ENCODE measurements at places on chromosomes 11 and 22. TPM values are rescaled to one million over a fixed set of nuclear protein-coding genes. Genes with fewer than 3 reads are reported as not detected.

DNA sequence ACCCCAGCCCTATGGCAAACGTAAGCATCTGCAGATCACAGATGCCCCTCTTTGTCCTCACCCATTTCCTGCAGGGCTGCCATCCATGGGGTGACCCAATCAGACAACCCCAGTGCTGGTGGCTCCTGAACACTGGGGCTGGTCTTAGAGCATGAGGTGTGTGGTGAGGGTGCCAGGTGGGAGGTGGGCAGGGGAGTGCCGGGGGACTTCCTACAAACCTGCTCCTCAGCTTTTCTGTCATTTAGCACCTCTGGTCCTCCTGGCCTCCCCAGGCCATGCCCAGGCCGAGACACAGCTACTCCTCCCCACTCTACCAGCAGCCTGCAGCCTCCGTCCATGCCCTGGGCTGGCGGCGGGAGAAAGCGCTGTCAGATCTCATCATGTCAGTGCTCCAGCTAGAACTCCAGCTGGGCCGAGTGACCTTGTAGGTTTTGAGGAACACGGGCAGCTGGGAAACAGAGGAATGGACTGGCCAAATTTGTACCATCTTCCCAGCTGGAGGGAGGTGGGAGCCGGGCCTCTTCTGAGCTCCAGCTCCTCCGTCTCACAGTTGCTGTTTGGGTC lies 157.7 kb upstream of the NECTIN1 start:
- no peak overlapping the region for H3K27ac ChIP-seq
- no peak for DNase-seq
- H3K27me3 ChIP-seq = peaks cover 60% of the 10 kb centered on the region
- H3K4me3 ChIP-seq = no peak overlapping the region

GRCh38 chr11:57792870-57793269 lies 31.3 kb downstream of the CTNND1 start:
- H3K27me3 ChIP-seq = no peaks in the 10 kb centered on the region
- H3K27ac ChIP-seq = peak overlapping the region; percentile 89
- peaks cover 80% of the 10 kb centered on the region for H3K36me3 ChIP-seq
- DNase-seq = no peak
- peaks cover 70% of the 10 kb centered on the region for H3K4me1 ChIP-seq
- peak overlapping the region; percentile 83 for H3K4me3 ChIP-seq

Gene UBXN1
- total RNA-seq = 91.9 TPM

GRCh38 chr11:64265176-64266160 lies 14.1 kb downstream of the PLCB3 start:
- H3K4me3 ChIP-seq = no peak overlapping the region
- peaks cover 18% of the 10 kb centered on the region for H3K4me1 ChIP-seq
- peak overlapping the region; percentile 21 for H3K27ac ChIP-seq
- no peaks in the 10 kb centered on the region for H3K27me3 ChIP-seq
- no peak for DNase-seq
- H3K36me3 ChIP-seq = peaks cover 50% of the 10 kb centered on the region

Gene CARS1
- total RNA-seq = 67.6 TPM

GRCh38 chr11:120130991-120131760 lies 6.7 kb downstream of the TRIM29 start:
- H3K4me3 ChIP-seq = no peak overlapping the region
- H3K27me3 ChIP-seq = peaks cover 13% of the 10 kb centered on the region
- peaks cover 5% of the 10 kb centered on the region for H3K36me3 ChIP-seq
- DNase-seq = no peak
- no peak overlapping the region for H3K27ac ChIP-seq

DNA sequence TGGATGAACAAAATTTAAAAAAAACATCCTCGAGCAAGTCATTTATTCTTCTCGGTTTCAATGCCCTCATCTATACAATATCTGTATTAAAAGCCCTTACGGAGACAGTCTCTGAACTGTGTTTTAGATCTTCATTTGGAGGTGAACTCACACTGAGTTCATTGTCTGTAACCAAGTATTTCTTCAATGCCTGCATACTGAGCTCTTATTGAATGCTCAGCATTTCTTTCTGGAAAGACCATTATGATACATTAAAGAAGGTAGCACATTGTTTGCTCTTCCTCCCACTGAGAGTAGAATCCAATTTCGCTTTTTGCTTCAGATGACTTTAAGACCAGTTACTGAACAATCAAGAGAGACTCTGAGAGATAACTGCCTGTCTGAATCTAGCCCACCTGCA lies 1.7 kb upstream of the ANO3 start:
- H3K4me1 ChIP-seq = peaks cover 43% of the 10 kb centered on the region
- peaks cover 5% of the 10 kb centered on the region for H3K36me3 ChIP-seq
- DNase-seq = no peak
- H3K27ac ChIP-seq = no peak overlapping the region
- H3K4me3 ChIP-seq = no peak overlapping the region

DNA sequence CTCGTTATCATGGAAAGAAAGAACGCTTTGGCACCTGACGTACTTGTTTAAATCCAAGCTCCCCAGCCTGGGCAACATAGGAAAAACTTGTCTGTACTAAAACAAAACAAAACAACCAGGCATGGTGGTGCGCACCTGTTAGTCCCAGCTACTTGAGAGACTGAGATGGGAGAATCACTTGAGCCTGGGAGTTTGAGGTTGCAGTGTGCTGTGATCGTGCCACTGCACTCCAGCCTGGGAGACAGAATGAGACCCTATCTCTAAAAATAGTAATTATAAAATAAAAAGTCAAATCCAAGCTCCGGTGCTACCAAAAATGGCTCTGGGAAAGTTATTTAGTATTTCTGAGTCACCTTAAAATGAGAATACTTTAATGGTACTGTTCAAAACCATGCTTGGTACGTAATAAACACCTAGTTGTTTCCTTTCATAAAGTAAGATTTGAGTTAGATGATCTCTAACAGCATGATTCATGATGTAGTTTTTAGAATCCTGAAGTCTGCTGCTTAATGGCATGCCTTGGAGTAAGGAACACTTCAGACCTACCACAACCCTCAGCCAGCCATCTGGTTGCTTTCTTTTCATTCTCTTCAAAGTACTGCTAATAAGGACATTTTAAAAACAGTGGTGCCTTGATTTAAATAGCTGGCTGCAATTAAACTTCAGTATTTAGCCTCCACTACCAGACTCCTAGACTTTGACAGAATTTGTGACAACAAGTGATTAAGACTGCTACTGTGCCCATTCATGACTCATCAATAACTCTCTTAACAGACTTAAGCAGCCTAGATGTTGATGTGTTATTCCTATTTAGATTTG lies 8.4 kb downstream of the PPME1 start:
- H3K27ac ChIP-seq = no peak overlapping the region
- no peak for DNase-seq
- H3K36me3 ChIP-seq = no peaks in the 10 kb centered on the region
- H3K27me3 ChIP-seq = no peaks in the 10 kb centered on the region

GRCh38 chr11:27875831-27876775 lies 175.8 kb upstream of the BDNF start:
- H3K36me3 ChIP-seq = no peaks in the 10 kb centered on the region
- peaks cover 8% of the 10 kb centered on the region for H3K4me1 ChIP-seq
- no peak for DNase-seq
- no peak overlapping the region for H3K27ac ChIP-seq
- H3K27me3 ChIP-seq = peaks cover 12% of the 10 kb centered on the region
- no peak overlapping the region for H3K4me3 ChIP-seq

DNA sequence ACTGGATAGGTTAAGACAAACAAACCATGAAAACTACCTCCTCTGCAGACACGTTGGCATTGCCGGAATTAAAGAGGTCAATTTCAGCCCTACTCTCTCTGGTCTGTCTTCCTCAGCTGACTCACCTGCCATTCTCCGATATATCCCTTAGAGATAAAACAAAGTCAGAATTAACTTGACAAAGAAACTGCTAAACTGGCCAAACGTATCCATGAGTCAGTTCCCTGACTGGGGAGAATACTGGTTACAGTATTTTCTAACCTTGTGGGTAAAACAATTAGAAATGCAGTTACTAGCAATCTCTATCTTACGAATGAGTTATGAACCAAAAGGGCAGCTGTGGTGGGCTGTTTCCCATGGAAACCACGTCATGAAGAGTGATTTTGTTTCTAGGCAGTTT lies 96.2 kb downstream of the RDX start:
- H3K36me3 ChIP-seq = peaks cover 14% of the 10 kb centered on the region
- no peak for DNase-seq
- peaks cover 48% of the 10 kb centered on the region for H3K4me1 ChIP-seq
- H3K27ac ChIP-seq = peak overlapping the region; percentile 47
- no peaks in the 10 kb centered on the region for H3K27me3 ChIP-seq

Gene SOX10
- not detected for total RNA-seq

Gene ACTN3
- not detected for total RNA-seq
